Activated CD4-positive, alpha-beta T cell treated with anti-CD3 and anti-CD28 coated beads, Interleukin-2, amount 10 ng/mL, durations not matched to agents 24 days and 14 days (primary cell): ENCODE measurements at places on chromosomes 5 and 9.

- no peak for DNase-seq
Observed at GRCh38 chr5:107464416-107464815, 206.3 kb downstream of the EFNA5 start.

DNA sequence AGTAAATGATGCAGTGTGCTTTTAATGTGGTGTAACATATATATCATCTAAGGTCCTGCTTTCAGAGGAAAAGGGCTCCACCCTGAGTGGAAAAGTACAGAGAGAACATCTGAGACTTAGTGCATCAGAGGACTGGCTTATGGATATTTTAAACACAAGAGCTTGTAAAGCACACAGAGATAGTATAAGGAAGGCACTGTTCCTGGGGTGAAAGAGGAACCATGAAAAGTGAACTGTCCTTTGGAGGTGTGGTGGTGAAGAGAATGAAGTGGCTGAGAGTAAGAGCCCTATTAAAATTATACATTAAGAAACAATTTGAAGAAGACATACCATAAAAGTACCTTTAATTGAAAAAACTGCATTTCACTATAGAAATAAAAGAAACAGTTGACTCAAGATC lies 68.9 kb downstream of the CSF2 start:
- DNase-seq: peak; percentile 45

DNA sequence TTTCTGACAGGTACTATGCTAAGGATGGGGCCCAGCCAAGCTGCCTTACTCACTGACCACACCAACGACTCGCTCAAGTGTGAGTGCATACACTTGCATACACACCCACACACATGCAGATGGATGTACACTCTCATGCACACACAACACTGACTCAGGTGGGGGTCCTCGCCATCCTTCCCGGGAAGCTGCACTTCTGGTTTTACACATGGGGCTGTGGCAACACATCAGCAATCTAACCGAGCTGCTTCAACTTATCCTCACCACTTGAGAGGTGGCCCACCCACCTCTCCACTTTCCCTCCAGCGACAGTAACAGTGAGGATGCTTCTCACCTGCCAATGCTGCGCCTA lies 67.2 kb upstream of the SLC25A51 start:
- no peak for DNase-seq

- no peak for DNase-seq
Observed at GRCh38 chr5:14684757-14685156, 20.2 kb downstream of the OTULIN start.

DNA sequence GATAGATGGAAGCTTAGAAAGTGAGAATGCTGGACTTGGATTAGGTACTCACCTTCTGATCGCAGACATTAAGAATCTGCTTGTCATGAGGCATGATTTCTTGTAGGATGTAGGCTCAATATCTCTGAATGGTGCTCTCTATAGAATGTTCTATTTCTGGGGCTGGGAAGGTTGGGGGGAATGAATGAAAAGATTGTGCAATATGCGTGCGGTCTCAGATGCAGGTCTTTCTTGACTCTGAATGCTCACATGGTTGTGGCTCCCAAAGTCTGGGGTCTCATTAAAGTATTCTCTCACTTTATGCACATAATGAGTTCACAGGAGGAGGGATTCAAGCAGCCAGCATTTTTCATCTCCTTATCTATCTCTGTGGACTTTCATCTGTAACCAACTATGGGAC lies 482.0 kb upstream of the CD180 start:
- DNase-seq: peak; percentile 33

- DNase-seq: no peak
Observed at GRCh38 chr5:148750614-148751013, 75.8 kb upstream of the ADRB2 start.

DNA sequence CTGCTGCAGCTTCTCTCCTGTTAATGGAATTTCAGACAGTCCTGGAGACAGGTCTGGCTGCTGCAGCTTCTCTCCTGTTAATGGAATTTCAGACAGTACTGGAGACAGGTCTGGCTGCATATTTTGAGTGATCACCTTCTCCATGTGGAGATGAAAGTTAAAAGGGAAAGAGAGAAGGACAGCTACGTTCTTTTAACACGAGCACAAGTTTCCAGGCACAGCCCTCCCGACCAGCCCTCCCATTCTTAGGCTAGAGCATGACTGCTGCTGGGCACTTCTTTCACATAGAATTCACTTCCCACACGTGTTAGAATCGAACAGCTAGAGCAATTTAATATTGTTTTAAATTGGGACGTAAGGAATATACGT lies 133.3 kb upstream of the DMRT1 start:
- DNase-seq: no peak

GRCh38 chr5:66993448-66993847 lies 203.2 kb downstream of the CD180 start:
- DNase-seq: peak; percentile 52

GRCh38 chr5:90472783-90473395 lies 1.7 kb downstream of the MBLAC2 start:
- no peak for DNase-seq

DNA sequence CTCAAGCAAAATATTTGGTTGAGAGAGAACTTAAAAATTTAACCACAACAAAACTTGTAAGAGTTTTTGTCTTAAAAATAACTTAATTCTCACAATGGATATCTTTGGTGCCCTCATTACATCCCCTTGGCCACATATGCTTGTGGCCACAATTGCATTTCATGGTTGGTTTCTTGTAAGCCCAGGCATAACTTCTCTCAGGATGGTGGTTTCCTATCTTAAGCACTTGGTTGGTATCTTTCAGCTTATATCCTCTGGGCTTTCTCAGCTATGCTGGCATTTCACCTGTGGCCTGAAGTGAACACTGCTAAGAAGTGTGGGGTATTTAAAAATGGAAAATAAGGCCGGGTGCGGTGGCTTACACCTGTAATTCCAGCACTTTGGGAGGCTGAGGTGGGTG lies 212.4 kb upstream of the MEF2C start:
- no peak for DNase-seq

DNA sequence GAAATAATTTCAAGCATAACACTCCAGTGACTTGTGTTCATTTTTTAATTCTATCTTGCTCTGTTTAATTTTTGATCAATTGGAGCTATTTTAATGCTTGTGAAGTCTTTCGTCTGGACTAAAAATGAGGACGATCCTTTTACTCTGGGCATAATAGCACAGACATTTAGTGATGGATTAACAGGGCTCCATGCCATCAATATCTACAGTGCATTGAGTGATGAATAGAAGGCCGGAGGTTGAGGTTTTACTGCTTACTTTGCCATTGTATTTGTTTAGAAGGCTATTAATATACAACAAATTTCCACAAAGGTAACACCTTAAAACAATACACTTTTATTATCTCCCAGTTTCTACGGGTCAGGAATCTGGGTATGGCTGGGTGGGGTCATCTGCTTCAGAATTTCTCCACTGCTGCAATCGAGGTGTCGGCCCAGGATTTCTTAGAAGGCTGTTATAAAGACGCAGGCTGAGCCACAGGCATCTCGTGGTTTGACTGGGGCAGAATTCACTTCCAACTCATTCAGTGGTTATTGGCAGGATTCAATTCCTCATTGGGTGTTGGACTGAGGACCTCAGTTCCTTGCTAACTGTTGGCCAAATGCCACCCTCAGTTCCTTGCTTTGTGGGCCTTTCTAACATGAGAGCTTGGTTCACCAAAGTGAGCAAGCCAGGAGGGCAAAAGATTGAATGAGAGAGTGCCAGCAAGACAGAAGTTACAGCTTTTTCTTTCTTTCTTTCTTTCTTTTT lies 265.4 kb upstream of the VLDLR start:
- DNase-seq: peak; percentile 21

DNA sequence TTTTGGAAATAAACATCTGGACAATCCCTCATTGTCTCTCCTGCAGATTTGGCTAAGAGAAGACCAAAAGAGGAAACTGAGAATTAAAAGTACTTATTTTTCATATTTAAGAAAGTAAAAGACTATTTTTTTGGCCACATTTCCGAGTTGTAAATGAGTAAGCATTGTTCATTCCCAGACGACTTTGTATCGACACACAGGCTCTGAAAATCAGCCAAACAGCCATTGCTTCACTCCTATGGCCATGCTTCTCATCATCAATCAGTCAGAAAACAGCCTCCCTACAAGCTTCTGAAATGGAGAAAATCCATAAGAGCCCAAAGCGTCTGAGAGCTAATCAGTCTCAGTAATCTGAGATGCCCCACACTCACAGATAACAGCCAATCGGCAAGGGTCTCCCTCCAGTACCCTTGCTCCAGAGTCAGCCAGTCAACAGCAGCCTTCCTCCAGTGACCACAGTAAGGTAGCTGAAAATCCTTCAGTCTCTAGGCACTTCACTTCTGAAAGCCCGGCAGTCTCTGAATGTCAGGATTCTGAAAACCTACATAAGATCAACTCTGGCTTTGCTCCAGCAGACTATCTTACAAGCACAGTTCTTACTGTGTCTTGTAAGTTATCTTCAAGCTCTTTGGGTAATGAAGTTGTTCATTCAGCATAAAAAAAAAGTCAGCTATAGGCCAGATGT lies 30.9 kb downstream of the CDO1 start:
- DNase-seq: no peak

- no peak for DNase-seq
Observed at GRCh38 chr5:168346417-168346816, 55.0 kb downstream of the WWC1 start.

- DNase-seq: no peak
Observed at GRCh38 chr5:174400461-174400860, 323.9 kb upstream of the MSX2 start.

- no peak for DNase-seq
Observed at GRCh38 chr5:136208916-136209315, 16.0 kb upstream of the SMIM32 start.

DNA sequence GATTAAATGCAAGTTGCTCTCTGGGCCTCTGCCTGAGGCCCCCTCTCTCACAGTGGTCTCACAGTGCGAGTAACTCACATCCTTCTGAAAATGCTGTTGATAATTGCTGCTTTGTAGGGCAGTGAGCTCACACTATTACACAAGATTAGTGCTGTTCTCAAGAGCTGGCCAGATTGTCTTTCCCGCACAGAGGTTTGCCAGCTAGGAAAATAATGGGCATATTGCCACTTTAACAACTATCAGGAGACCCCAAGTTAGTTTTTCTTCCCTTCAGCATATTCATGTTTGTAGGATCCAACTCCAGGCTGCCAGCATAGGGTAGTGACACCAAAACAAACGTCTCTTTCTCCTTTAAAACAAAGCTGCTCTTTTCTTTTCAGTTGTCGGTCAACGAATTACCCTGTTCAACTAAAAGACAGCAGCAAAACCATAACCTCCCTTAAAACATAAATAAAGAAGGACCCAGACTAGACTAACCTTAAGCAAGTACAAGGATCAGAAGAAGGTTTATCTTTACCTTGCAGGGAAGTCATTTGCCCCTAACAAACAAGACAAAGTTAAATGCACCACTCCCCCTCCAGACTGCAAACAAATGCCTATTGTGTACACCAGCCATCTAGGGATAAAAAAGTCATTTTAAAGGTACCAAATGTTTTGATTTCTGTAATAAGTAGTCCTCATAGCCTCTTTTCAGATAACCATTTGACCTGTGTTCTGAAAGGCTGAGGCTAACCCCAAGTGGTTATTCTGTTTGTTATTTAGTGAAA lies 91.4 kb downstream of the VCAN start:
- DNase-seq: no peak

DNA sequence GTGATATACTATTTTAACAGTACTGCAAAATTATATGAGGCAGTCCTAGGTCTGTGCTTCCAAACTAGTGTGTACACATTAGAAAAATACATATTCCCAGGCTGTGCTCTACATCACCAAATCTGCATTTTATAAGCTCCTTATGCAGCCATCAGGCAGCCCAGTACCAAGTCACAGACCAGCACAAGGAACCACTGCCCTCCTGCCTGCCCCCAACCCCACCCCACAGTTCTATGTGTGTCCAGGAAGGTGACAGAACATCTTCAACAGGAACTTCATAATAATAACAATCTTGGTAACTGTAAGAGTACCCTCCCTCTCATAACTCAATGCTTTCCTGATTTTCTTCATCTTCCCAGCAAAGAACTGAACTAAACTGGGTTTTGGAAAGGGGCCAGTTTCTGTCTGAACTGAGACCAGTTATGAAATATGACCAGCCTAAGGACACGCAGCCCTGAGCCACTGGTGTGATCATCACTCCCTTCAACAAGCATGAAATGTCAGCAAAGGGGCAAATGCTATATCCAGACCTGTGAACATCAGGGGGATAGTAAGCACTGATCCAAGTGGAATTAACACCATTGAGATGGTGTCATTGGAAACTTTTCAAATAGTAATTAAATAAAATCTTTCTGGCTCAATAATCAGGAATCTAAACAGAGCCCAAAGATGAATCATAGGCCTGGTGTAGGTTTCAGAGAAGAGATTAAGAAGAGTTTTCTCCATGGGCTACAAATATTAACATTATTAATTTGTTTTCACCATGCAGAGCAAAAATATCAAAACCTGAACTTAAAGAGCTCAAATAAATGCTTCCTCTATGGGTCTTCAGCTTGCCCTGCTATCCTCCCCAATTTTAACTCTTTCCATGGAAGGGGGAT lies 82.1 kb downstream of the DPYSL3 start:
- no peak for DNase-seq

GRCh38 chr9:81560851-81561732 lies 128.3 kb downstream of the TLE1 start:
- no peak for DNase-seq

- peak; percentile 81 for DNase-seq
Observed at GRCh38 chr9:130433168-130433946, 11.4 kb upstream of the ASS1 start.

DNA sequence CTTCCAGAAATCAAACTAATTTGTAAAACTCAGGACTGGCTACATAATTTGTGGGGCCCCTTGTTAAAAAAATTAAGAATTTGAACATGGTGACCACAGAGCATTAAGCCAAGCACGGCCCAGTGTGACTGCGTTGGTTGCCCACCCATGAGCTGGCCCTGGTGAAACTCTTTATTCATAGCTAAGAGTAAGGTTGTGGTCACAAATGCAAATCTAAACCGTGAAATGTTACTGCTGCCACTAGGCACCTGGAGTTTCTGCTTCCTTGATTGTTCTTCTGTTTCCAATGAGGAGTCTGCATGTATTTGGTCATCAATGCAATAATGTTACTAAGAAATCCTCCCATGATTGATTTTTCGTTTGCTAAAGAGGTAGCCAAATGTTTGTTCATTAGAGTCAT lies 4.2 kb downstream of the GCNT1 start:
- no peak for DNase-seq

GRCh38 chr5:158522776-158523175 lies 576.9 kb downstream of the EBF1 start:
- no peak for DNase-seq

DNA sequence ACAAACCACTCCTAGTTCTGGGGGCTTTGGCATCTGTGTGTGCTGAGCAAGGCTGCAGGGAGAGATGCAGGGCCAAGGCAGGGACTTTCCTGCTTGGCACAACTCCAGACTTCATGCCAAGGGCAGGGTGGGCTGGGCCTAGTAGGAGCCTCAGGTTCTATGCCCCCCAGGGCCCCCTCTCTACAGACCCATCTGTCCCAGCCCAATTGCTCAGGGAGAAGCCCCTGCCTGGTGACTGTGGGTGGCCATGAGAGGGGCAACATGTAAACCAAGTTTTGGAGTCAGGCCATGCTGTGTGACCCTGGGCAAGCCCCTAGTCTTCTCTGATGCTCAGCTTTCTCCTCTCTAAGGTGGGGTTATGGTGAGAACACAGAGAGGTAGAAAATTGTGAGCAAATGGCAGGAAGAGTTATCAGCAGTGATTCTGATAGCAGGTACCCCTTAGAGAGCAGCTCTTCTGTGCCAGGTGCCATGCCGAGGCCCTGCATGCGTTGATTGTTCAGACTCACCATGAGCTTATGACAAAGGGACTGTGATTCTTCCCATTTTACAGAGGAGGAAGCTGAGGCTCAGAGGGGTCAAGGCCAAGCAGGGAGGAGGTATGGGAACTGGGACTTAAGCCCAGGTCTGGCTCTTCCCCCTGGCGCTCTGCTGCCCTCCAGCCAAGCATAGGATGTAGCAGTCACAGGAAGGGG lies 5.2 kb downstream of the OLFML2A start:
- no peak for DNase-seq

GRCh38 chr9:119164716-119165115 lies 204.5 kb downstream of the BRINP1 start:
- no peak for DNase-seq
